ENCODE measurements at places on chromosomes 11 and 22.

DNA sequence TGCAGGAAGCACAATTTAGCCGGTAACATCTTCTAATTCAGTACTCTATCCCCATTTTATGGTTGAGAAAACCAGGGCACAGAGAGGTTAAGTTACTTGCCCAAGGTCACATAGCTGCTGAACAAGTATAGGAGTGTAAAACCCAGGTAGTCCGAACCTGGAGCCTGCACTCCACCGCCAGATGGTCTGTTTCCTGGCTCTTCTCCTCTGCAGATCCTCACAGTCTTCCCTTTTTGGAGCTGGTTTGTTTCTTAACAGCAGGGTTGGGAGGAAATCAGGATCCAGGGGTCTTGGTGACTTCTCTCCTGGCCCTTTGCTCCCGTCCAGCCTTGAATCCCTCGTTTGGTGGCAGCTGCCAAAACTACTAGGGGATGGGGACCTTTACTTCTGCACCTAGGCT lies 12.0 kb downstream of the TSPAN18 start:
- no peak for DNase-seq

DNA sequence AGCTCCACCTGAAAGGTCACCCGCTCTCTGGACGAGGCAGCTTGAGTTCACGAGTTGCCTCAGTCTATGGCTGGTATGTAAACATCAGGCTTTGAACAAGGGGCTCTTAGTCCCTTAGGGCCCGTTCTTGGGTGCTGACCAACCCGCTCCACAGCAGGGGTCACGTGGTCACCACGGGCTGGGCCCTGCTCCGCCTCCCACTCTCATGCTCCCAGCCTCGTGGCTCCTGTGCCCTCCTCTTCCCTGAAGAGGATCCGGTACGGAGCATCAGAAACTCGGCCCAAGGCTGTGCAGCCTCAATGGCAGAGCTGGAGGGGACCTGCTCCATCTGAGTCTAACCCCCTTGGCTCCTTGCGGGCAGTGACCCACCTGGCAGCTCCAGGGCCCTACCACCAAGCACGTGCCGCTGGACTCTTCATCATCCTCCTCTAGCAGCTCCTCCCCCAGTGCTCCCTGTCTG lies 54.2 kb upstream of the TTLL12 start:
- DNase-seq = no peak

- no peak for DNase-seq
Measured at GRCh38 chr22:46770151-46770641, 7.7 kb downstream of the TBC1D22A start.

DNA sequence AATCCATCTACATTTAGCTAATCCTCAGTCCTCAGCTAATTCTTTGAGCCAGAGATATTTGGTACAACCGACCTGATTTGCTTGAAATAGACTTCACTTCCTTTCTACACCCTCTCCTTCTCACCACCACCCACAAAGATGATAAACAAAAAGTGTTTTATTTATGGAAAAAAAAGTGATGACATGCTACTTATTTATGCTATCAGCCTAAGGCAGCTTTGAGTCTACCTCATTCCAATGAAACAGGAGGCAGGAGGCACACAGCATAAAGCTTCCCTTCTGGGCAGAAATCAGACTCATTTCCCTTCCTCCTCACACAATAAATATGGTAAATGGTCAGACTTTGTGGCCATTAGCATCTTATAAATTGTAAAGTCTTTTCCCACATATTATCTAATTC lies 325.7 kb downstream of the SOX6 start:
- no peak for DNase-seq

DNA sequence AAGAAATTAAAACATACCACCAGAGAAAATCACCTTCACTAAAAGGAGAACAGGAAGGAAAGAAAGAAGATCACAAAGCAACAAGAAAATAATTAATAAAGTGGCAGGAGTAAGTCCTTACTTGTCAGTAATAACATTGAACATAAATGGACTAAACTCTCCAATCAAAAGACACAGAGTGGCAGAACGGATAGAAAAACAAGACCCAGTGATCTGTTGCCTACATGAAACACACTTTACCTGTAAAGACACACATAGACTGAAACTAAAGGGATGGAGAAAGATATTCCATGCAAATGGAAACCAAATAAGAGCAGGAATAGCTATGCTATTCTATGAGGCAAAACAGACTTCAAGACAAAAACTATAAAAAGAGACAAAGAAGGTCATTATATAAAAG lies 25.9 kb downstream of the PLA2G6 start:
- no peak for DNase-seq

GRCh38 chr11:69954756-69955155 lies 123.4 kb upstream of the ANO1 start:
- no peak for DNase-seq

DNA sequence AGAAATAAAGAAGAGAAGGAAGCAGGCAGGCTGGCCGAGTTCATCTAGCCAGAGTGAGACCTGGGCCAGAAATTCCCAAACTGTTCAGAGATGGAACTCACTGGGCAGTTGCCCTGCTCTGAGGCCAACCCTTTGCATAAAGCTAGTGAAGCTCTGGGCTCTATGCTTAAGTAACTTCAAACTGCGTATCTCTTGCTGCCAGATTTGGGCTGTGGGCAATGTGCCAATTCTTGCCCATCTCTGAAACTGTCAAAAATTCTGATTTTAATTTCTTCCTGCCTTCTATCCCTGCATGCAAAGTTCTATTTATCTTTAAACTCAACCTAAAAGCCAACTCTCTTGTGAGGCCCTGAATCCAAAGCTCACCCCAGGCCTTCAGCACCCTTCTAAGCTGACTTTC lies 36.2 kb upstream of the HEPHL1 start:
- DNase-seq = no peak

GRCh38 chr11:22581354-22582150 lies 44.1 kb downstream of the FANCF start:
- DNase-seq = no peak

DNA sequence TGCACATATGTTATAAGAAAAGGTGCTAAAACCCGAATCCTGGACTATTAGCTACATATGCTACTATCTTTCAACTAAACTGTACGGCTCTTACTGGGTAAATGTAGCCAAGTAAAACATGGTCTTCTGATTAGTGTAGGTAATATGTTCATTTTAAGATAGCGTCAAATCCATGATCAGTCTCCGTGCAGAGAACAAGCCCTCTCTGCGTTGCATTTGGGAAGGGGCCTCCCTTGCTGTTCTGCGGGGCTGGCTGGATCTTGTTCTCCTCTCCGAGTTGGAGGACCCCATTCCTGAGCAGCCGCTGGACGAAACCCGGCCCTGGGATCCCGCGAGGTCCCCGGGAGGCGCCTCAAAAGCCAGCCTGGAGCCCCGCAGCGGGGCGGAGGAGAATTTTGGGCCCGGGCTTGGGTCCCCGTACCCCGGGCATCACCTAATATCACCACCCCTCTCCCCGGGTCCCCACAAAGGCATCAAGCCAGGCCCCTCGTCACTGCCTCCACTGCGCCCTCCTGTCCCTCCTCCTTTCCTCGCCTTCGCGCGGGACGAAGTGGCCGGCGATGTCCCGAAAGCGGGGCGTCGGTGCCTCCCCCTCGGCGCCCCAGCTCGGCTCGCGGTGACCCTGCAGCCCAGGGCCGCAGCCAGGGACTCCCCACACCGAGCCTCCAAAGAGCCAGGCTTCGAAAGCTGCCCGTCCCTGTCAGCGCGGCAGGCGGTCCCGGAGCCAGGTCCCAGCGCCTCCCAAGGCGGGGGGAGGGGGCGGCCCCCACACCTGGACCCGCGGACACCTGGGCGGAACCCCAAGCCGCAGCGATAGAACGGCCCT lies 54.5 kb upstream of the FBXO3 start:
- no peak for DNase-seq

GRCh38 chr11:134357545-134357839 lies 25.7 kb downstream of the GLB1L2 start:
- DNase-seq = no peak

DNA sequence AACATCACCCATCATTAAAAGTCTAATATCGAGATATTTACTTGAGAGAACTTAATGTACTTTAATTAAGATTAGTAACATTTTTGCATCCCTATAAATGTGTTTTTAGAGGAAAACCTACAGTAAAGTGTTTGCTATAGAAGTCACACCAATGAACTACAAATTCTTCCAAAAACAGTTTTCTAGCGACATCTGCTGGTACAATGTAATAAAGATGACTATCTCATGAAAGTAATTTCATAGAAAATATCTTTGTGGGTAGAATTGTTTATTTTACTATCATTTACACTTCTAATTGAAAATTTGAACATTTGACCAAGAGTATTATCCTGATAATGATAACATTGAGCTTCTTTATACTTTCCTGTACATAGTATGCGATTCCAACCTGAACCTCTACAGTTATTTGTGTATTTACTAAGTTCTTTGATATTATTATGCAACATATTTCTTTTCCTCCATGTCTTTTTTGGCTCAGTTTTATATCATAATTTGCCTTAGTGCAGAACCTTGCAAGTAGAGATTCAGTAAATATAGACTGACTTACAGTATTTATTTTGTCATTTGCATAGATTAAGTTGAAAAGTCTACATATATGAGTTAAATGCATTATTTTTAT lies 252.7 kb downstream of the TMEM135 start:
- DNase-seq = peak; percentile 63

Data from amniotic stem cell (primary cell).